ENCODE measurements at places on chromosomes 2 and 18. TPM values are rescaled to one million over a fixed set of nuclear protein-coding genes. Genes with fewer than 3 reads are reported as not detected.

DNA sequence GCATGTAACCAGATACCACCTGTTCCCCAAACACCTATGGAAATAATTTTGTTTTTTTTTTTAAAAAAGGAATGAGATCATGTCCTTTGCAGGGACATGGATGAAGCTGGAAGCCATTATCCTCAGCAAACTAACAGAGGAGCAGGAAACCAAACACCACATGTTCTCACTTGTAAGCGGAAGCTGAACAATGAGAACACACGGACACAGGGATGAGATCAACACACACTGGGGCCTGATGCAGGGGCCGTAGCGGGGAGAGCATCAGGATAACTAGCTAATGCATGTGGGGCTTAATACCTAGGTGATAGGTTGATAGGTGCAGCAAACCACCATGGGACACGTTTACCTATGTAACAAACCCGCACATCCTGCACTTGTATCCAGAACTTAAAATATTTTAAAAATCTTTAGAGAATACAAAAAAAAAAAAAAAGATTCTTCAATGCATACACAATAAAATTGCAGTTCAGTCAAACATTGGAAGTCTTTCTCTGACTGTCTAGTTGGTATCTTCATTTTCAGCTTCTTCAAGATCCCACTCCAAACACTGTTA is 11.6 kb upstream of the CASP10 start:
- H3K4me1 ChIP-seq = no peaks in the 10 kb centered on the region
- no peaks in the 10 kb centered on the region for H3K27me3 ChIP-seq
- H3K27ac ChIP-seq = no peak overlapping the region
- no peak for DNase-seq

DSC1 gene
- not detected for total RNA-seq

FOXD4L1 gene
- total RNA-seq = not detected

DAW1 gene
- total RNA-seq = 2.5 TPM

FBLN7 gene
- 6.1 TPM for total RNA-seq
